ENCODE measurements at places on chromosomes 5 and 9.

GRCh38 chr5:143693651-143694252 lies 118.2 kb upstream of the HMHB1 start:
- DNase-seq: no peak

GRCh38 chr5:107272954-107273353 lies 397.8 kb downstream of the EFNA5 start:
- no peak for DNase-seq

DNA sequence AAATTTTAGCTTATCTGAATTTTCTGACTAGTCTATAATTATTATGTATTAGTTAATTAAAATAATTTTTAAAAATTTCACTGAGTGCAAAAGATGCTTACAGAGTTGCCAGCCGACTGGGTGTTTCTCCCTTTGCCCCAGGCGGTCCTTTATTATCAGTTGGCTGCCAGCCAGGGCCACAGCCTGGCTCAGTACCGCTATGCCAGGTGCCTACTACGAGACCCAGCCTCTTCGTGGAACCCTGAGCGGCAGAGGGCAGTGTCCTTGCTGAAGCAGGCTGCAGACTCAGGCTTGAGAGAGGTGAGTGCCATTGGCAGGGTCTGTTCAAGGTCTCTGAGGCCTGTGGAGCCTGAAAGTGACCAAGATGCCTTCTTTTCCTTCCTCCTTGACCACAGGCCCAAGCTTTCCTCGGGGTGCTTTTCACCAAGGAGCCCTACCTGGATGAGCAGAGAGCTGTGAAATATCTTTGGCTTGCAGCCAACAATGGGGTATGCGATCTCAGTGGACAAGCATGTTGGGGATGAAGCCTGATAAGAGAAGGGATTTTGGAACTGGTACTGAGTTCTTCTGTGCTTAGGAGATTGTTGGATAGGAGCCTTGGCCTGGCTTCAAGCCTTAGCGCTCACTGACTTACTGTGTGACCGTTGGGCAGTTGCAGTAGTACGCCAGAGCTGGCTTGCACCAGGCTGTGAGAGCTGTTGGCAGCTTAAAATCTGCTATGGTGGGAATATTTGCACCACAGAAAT lies 10.6 kb downstream of the DELE1 start:
- no peak for DNase-seq

GRCh38 chr5:98099448-98100105 lies 673.9 kb upstream of the RGMB start:
- no peak for DNase-seq

DNA sequence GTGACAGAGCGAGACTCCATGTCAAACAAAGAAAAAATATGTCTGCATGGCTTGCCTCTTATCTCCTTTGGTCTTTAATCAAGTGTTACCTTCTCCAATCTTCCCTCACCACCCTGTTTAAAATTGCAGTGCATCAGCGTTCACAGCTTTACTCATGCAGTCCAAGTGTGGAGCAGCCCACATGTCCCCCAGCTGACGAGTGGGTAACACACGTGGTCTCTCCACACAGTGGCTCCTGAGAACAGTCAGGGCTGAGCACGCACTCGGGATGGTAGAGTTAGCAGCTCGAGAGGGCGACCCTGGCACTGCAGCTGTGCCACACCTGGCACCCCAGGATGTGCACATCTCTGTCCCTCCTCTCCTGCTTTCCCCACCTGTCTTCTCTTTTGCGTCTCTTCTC lies 25.9 kb upstream of the CFAP157 start:
- DNase-seq: no peak

GRCh38 chr9:99057665-99058625 lies 47.0 kb upstream of the TGFBR1 start:
- DNase-seq: peak; percentile 60

GRCh38 chr5:96149546-96149945 lies 187.9 kb upstream of the ELL2 start:
- DNase-seq: no peak

- no peak for DNase-seq
These were observed 23.2 kb downstream of the STK10 start for GRCh38 chr5:172164769-172165212.

DNA sequence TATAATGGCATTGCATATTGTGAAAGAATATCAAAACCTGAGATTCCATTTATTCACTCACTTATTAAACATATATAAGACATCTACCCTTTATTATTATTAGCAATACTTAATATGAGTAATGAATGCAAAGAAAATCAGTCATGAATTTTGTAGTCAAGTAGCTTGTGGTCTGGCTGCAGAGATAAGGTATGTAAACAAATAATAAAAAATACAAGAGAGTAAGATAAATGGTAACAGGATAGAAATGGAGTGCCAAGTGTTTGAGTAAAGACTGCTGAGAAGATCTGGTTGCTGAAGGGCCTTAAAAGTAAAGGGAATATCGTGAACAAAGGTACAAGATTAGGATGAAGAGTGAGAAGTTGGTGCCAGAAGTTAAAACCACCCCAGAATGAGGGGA lies 18.4 kb downstream of the TRIM32 start:
- no peak for DNase-seq

- DNase-seq: no peak
These were observed 71.4 kb downstream of the PPIC start for GRCh38 chr5:122965111-122965510.

DNA sequence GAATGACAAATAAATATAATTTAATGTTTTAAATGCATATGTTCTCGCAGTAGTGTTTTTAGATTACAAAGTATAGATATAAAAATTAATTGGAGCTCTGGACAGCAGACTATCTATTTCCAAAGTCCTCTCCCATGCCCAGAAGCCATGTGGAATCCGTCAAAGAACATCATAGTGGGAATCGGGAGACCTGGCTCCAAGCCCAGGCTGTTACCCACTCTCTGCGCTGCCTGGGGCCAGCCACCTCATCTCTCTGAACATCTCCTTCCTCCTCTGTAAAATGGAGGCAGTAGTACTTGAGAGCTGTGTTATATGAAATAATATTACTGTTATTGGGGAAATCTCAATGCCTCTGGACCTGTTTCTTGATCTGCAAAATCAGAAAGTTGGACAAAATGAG lies 58.1 kb upstream of the SLC30A5 start:
- no peak for DNase-seq
